ENCODE measurements at places on chromosomes 7 and 10.

DNA sequence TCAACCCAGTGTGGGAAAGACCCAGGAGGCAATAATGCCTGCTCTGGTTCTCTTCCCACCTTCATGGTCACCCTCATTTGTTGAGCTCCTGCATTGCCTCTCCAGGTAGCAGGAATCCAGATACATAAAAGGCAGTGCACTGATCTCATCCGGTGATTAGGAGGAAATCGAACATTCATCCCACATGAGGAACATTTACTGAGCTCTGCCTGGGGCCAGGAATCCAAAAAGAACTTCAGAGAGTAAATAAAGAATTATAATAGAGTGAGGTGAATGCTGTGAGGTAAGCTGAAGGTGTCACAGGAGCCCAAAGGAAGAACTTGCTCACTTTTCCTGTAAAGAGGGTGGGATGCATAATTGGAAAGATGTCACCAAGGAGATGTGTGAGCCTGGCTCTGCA is 121.2 kb downstream of the RALA start:
- no peak for DNase-seq

DNA sequence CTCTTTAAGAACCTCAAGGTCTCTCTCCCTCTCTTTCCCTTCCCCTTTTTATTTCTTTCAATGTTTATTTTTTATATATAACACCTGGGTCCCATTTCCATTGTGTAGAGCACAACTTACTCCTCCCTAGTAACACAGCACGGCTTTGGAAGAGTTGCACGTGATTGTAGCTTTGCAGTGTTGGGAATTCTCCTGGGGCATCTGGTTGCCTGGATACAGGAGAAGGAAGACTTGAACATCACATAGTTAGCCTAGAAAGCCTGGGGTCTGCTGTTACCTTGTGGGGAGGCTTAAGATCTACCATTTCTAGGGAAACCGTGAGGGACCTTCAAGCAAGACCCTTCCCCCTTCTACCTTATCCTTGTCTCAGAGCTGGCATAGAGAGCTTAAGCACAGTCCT is 41.1 kb upstream of the NFKB2 start:
- no peak for DNase-seq

- no peak for DNase-seq
Measured at GRCh38 chr10:135132-135600, at the start of gene ZMYND11. TSS of gene ZMYND11 (plus strand) at chr10:135455. CDS start at chr10:180013, 44,558 bp downstream.

- no peak for DNase-seq
Measured at GRCh38 chr10:71880425-71881306, 29.6 kb upstream of the PSAP start.

GRCh38 chr7:69364813-69365643 is 233.2 kb upstream of the AUTS2 start:
- DNase-seq, result no peak

GRCh38 chr7:105241198-105241597 is 147.5 kb downstream of the SRPK2 start:
- DNase-seq, result no peak

DNA sequence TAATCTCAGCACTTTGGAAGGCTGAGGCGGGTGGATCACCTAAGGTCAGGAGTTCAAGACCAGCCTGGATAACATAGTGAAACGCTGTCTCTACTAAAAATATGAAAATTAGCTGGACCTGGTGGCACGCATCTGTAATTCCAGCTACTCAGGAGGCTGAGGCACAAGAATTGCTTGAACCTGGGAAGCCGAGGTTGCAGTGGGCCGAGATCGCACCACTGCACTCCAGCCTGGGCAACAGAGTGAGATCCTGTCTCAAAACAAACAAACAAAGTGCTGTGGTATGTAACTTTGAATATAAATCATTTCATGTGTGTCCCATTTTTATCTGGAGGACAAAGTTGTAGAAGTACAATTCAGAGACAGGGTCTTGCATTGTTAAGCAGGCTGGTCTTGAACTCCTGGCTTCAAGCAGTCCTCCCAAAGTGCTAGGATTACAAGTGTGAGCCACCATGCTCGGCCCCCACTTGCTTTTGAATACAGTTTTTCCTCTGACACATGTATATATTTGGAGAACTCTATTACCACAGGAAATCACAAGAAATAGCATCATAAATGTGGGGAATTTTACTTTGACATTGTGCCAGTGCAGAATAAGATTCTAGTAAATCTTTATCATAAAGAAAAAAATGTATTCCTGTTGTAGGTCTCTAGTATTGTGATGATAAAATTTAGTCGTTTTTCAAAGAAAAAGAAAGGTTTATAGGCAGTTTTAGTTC is 32.6 kb downstream of the PTPN12 start:
- no peak for DNase-seq

GRCh38 chr10:90665905-90666662 is 191.8 kb downstream of the HTR7 start:
- DNase-seq, result no peak

DNA sequence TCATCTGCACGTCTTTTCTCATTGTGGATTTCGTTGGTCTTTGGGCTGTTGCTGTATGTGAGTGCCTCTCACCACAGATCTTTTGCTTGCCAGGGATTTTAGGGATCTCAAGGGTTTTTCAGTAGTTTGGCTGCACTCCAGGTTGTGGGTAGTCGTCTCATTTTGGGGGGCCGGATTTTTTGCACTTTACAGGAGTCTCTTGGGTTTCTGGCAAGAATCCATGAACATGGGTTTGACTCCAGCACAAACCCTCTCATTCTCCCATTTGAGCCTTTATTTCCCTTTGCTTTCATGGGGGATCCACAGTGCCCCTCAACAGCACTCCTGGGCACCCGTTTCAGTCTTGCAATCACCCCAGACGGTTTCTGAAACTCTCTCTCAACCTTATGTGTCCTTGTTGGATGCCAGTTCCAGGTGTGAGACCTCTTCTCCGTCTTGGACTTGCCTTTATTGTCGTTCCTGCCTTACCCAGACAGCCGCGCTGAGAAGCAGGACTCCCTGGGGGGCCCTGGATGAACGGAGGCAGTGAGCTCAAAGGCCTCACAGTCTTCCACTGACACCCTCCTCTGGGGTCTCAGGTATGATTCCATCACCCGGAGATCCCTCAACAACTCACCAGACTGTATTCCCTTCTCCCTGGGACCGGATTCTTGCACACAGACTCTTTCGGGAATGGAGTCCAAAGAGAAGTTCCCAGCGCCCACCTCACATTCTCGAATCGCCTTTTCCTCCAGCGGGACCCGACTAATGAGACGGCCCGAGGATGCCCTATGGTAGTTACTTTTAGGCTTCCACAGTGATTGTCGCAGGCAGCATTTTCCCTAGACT is 18.8 kb upstream of the ZNF273 start:
- no peak for DNase-seq

DNA sequence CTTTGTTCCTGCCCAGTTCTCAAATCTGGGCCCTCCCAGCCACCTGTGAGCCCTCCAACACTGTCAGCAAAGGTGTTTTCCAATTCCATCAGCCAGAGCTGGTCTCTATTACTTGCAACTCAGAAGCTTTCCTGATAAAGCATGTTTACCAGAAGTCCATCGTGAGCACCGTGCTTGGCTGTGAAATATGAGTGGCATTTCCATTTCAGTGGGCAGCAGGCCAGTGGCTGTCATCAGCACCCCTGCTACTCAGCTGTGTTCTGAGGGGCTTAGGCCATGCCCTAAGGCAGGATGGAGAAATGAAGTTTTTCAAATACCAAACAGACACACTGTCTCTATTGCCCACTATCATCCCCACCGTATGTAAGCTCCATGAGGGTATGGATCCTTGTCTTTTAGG is 12.7 kb upstream of the BNIP3 start:
- no peak for DNase-seq

DNA sequence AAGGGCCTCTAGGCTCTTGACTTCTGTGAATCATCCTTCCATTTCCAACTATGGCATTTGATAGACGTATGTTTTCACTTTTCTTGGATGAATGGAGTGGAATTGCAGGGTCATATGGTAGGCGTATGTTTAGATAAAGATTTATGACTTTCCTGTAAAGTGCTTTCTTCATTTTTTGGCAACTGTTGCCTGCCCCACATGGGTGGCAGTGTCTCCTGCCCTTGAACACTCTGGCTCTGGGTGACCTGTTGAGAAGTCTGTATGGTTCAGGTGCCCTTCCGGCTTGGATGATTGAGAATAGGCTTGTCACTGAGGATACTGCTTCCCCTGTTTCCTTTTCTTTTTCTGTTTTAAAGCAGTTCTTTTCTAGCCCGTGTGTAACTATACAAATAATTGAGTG is 23.1 kb downstream of the RET start:
- no peak for DNase-seq

- no peak for DNase-seq
Measured at GRCh38 chr7:64802699-64803098, 8.5 kb downstream of the ZNF138 start.

DNA sequence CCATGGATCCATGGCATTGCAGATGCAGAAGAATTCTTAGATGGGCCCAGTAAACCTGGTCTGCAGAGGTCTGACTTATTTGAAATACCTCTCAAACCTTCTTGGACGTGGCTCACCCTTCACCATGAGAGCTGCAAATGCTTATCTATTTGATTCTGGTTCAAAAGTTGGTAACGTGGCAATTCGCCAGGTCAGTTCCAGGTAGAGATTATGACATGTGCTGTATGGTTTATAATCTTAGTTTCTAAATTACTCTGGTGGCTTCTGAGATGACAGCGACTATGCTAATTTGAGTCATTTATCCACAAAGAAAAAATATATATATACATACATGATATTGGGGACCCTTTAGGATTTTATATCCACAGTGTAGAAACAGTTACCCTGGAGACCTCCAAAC is 68.8 kb downstream of the NRP1 start:
- DNase-seq, result no peak

- no peak for DNase-seq
Measured at GRCh38 chr7:156060925-156061324, 248.7 kb upstream of the SHH start.

DNA sequence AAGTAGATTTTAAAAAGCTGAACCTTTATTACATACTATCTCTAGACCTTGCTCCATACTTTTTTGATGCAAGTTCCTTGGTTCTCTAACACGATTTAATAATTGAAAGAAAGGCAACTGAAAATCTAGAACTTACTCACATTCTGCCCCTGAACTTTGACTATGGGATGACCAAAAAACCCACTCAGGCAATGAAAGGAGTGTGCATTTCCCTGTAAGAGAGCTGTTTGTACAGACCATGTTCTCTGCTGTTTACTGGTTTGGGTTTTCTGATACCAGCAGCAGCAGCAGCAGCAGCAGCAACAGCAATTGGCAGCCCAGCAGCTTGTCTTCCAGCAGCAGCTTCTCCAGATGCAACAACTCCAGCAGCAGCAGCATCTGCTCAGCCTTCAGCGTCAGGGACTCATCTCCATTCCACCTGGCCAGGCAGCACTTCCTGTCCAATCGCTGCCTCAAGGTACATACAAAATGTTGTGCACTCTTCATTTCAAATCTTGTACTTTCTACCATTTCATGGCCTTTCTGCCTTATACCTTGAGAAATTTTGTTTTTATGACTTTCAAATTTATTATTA is 216.7 kb downstream of the FOXP2 start:
- no peak for DNase-seq

GRCh38 chr10:20105236-20105635 is 289.0 kb downstream of the PLXDC2 start:
- no peak for DNase-seq

DNA sequence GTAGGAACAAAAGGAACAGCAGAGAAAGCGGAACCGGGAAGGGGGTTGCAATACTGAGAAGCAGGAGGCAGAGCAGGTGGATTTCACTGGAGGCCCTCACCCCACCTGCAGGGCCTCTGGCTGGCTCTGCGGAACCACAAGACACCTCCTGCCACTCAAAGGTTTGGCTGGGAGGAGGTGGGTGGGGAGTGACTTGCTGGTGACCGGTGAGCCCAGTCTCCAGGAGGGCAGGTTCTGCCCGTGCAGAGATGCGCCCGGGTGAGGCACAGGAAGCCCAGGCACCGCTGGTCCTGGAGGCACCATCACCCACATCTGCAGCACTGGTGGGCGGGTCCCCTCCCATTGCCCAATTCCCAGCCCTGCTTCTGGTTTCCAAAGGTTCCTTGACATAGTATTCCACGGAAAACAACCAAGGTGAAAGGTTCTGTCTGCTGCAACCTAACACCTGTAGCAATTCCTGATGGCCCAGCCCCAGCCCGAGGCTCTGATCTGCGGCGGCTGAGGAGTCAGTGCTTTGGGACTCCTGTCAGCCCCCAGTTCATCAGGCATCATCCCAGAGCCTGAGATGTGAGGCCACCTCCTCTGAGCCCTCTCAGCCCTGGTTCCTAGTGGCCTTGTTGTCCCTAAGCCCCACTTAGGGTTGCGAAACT is 64.4 kb downstream of the CALML3 start:
- no peak for DNase-seq

- no peak for DNase-seq
Measured at GRCh38 chr7:114783508-114783907, 138.4 kb upstream of the MDFIC start.

DNA sequence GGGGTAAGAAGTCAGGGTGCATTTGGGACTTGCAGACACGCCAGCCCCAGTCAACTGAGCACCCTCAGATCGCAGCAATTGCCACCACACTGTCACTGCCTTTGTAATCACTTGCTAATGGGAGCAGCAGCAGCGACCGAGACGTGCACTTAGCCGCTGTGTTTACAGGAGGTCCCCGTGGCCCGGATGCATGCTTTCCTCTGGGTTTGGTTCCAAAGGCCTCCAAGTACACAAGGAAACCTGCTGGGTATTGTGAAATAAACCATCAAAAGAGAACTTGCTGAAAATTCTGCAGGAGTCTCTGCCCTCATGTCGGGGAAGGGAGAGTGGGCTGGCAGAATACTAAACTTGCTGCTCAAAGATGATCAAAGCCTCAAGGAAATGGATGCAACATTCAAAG is 341.7 kb downstream of the DNAJB6 start:
- no peak for DNase-seq

- DNase-seq, result peak; percentile 45
Measured at GRCh38 chr7:132276234-132276630, 300.0 kb downstream of the PLXNA4 start.

GRCh38 chr10:26800468-26800867 is 60.3 kb downstream of the ABI1 start:
- no peak for DNase-seq

DNA sequence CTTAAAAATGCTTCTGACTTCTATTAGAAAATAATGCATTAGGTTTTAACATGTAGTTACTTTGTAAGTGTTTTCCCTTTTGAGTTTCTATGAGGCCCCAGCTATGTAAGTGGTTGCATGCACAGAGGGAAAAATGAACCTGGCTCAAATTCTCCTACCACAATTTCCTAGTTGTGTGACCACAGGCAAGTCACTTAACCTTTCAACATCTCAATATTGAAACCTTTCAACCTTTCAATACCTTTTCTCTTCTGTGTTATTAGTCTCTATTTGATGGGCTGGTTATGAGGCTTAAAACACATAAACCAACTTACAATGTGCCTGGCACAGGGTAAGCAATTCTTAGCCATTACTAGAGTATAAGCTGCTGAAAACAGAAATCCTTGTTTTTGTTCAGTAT is 203.0 kb downstream of the KCND2 start:
- no peak for DNase-seq

- no peak for DNase-seq
Measured at GRCh38 chr10:118220346-118220850, 121.7 kb downstream of the FAM204A start.

GRCh38 chr10:971150-971542 is 17.1 kb upstream of the GTPBP4 start:
- DNase-seq, result no peak

Measured in NCI-H2029 (cell line).